ENCODE measurements at places on chromosomes 7 and 10.

- ATAC-seq: peak; percentile 45
These were observed 225.3 kb downstream of the PTEN start for GRCh38 chr10:88088441-88089340.

GRCh38 chr10:11789306-11789705, 33.9 kb upstream of the PROSER2 start:
- ATAC-seq: no peak

DNA sequence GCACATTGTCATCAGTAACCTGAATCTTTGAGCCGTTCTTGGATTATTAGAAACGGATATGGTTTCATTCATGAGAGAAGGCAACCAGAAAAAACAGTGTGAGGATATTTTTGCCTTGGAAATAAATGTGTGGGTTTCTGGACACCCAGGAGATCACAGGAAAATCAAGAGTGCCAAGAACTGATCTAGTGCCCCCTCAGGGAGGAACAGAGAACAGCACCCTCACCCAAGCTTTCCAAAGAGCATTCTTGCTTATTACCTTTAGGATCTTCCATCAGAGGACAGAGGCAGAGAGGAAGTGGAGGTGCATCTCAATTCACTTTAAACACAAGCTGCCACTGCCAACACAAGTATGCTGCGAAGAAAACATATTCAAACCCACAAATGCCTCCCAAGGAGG, 851.5 kb upstream of the COBL start:
- ATAC-seq: no peak

DNA sequence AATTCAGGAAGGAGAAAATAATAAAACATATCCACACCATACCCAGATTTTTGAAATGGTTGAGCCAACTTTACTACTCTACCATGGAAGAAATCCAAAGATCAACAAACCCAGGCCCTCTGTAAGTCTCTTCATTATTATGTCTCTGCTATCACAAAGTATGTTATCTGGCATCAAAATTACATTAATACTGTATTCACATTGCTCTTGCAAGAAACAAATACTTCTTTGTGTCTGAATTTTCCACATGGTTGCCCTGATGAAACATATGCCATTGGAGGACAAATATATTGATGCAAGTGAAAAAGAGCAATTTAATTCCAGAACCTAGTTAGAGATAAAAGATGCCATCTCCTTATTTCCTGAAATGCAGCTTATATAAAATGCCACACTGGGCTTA, 204.0 kb downstream of the FZD1 start:
- no peak for ATAC-seq

DNA sequence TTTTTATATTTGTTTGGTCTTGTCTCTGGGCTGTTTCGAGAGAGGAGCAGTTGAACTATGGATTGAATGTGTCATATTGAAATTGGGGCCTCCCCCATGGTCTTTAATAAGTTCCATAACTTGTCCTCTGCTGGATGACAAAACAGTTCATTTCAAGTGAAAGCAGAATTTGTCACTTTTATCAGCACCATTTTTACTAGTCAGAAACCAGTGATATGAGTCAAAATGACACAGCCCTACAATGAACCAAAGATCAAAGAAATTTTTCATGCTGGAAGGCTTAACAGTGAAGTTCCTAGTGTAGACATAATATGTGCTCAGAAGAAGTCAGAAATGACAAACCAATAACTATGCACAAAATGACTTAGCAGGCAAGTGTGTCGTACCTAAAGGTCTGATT, 133.6 kb upstream of the VWC2 start:
- ATAC-seq: no peak

- no peak for ATAC-seq
These were observed 11.9 kb downstream of the CYTH3 start for GRCh38 chr7:6260291-6261187.

DNA sequence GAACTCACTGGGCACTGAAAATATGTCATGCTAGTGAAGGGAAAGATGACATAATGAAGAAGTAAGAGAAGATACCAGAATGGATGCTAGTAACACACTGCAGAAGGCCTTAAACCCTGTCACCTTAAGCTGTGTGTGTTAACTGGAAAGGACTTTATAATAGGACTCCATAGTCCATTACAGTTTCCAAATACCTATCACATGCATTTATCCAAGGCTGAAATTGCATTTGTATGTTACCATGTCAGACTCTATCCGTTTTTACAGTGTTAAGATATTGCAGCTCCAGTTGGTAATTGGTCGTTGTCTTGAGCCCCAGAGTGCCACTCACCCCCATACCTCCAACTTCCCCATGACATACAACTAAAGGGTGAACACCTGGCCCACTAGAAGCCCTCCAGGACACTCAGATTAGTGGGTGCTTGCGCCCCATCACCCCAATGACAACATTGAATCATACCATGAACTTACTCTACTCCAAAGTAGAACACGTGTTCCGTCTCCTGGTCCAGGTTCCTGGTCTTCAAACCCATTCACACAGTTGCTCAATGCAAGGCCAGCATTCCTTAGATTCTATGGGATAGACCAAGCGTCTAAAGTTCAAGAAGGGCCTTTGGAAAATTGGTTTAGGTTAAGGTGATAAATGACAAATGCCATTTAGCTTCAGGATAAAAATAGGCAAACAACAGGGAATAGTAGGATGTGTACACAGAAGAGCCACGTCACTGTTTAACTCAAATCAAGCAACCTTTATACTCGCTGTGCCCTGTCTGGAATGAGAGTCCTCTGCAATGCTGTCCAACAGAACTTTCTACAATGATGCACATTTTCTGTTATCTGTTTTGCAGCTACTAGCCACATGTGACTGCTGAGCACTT, 2.1 kb upstream of the RAPGEF5 start:
- ATAC-seq: no peak

GRCh38 chr7:79820387-79820786, 314.2 kb upstream of the GNAI1 start:
- no peak for ATAC-seq

DNA sequence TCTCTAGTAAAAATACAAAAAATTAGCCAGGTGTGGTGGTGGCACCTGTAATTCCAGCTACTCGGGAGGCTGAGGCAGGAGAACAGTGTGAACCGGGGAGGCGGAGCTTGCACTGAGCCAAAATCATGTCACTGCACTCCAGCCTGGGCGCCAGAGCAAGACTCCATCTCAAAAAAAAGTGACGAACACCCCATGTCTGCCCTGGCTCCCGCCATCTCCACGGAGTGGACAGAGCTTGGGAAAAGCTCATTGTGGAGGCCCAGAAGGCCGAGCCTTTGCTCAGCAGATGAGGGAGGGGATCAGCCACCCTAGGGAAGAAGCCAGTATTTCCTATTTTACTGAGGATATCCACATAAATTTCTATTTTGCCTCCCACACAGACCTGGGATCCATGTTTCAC, 136.8 kb downstream of the DIP2C start:
- ATAC-seq: no peak

- ATAC-seq: no peak
These were observed 279.6 kb upstream of the HGF start for GRCh38 chr7:82049442-82049841.

GRCh38 chr7:32357535-32358277, 132.5 kb downstream of the LSM5 start:
- no peak for ATAC-seq

GRCh38 chr10:73096041-73096448, 621 bp downstream of the P4HA1 start:
- peak; percentile 59 for ATAC-seq

DNA sequence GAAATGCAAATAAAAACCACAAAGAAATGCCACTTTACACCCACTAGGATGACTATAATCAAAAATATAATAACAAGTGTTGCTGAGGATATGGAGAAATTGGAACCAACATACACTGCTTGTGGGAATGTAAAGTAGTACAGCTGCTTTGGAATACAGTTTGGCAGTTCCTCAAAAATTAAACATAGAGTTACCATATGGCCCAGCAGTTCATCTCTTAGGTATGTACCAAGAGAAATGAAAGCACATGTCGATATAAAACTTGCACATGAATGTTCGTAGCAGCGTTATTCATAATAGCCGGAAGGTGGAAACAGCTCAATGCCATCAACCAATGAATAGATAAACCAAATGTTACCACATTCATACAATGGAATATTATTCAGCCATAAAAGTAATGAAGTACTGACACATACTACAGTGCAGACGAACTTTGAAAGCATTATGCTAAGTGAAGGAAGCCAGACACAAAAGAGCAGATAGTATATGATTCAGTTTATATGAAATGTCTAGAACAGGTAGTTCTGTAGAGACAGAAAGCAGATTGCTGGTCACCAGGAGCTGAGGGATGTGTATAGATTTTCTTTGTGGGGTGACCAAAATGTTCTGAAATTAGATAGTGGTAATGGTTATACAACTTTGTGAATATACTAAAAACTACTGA, 12.4 kb downstream of the BCAP29 start:
- ATAC-seq: no peak

GRCh38 chr7:46009211-46009610, 88.1 kb upstream of the IGFBP3 start:
- ATAC-seq: no peak

- no peak for ATAC-seq
These were observed 8.9 kb upstream of the ACSL5 start for GRCh38 chr10:112365014-112365432.

All from esophagus mucosa (tissue), 1 donor.